WTC11 (cell line): ENCODE measurements at places on chromosomes 3 and 15.

DNA sequence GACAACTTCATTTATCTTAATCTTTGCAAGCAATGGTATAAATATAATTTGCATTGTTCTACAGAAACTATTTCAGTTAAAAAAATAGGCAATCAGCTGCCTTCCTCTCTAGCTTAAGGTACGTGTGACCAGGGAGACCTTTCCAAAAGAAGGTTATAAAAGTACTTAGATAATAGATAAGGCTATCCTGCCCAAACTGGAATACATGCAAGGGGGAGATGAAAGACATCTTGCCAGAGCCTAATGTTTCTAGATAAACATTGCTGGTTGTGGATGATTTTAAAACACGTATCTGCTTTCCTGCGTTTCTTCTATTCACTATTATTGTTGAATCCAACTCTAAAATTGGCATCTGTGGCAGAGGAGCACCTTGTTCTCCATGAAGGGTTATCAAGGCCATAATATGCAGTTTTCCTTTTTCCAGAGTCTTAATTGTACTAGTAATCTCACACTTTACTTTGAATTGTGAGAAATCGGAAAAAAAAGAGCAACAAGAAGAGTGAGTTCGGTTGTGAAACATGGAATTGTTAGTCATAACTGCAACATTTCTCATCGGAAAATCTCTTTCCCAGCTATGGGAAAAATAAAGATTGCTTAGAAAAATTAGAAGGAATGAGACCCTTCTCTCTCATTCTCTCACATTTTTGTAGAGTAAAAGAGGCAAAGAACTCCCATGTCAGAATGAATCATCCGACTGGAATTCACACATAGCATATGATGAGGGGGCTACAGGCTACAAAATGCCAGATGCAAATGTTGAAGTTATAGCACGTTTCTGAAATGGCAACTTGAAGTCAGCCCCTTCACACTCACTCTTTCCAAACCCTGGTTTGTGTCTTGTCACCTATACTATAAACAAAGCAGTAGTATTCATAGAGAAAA lies 936.1 kb upstream of the NR2F2 start:
- no peak for DNase-seq

GRCh38 chr3:167718582-167718981 lies 16.1 kb downstream of the PDCD10 start:
- no peak for DNase-seq

- DNase-seq = no peak
These were observed 62.7 kb upstream of the OSTN start for GRCh38 chr3:191136347-191136746.

- no peak for DNase-seq
These were observed 59.6 kb downstream of the COL6A6 start for GRCh38 chr3:130576375-130577266.

- DNase-seq = no peak
These were observed 259.8 kb upstream of the CTDSPL start for GRCh38 chr3:37601832-37602231.

DNA sequence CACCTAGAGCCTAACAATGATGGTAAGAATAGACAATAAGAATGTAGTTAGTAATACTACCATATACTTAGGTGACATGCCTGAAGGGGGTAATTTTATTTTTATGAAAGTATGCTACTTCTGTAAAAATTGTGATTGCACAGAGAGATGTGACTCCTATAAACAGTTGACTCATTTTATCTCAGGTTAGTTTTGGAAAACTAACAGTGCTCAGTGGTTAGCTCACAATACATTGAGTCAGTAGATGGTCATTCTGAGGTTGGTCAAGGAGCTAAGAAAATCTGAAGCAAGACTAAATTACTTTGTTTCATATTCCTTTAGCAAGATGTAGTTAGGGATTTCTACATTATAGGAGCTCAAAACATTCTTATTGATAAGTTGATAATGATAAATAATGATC lies 271.0 kb downstream of the EDEM1 start:
- DNase-seq = no peak
